ENCODE measurements at places on chromosomes 6 and 20.

- DNase-seq: no peak
These were observed 45.1 kb upstream of the B4GALT5 start for GRCh38 chr20:49758781-49759180.

- DNase-seq: no peak
These were observed 106.6 kb downstream of the TRIM27 start for GRCh38 chr6:28816909-28817807.

GRCh38 chr20:4161401-4162251 lies 146.3 kb upstream of the RNF24 start:
- no peak for DNase-seq

DNA sequence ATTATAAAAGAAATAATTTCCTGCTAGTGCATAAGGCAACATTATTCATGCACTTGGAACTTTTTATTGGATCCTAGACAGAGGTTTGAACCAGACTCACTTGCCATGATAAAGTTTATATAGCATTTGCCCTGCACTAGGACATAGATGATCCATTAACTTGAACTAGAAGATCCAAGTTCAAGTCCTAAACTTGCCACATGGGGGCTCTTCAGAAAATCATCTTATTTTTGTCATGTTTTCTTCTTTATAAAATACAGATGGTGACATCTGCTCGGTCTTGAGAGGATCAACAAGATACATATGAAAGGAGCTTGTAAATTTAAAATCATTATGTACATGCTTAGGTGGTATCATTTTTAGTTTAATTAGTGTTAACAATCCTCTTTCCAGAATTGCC lies 94.5 kb downstream of the SIM1 start:
- DNase-seq: no peak

- no peak for DNase-seq
These were observed 150.8 kb downstream of the OR2B2 start for GRCh38 chr6:27761391-27761790.

GRCh38 chr6:21739838-21740237 lies 146.3 kb downstream of the SOX4 start:
- DNase-seq: no peak

DNA sequence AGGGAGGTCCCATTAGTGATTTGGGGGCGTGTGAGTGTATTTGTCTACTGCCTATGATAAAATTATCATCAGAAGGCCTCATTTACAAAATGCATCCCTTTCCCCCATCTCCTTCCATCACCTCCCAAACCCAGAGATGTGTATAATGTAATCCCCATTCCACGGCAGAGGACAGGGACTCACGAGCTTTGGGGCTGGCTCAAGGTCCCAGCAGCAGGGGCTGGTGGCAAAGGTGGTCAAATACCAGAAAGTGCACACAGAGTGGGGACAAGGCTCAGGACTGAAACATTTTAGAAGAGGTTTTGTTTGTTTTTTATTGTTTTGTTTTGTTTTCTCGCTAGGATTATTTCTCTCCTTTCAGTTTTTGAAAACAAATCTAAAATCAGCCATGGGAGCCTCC lies 68.5 kb upstream of the TOP1 start:
- no peak for DNase-seq

DNA sequence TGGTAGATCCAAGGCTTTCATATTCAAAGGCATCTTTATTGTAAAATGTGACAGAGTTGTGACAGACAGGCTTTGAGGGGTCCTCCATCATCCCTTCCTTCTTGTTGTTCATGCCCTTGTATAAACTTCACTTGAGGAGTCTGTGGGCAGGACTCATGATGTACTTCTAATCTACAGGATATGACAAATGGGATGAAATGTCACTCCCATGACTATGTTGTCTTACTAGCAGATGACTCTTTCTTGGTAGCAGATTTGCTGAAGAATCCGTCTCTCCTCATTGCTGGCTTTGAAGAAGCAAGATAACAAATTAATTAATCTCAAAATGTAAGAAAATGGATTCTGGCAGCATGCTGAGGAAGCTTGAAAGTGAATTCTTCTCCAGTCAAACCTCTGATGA lies 566.1 kb downstream of the TFAP2B start:
- DNase-seq: no peak

DNA sequence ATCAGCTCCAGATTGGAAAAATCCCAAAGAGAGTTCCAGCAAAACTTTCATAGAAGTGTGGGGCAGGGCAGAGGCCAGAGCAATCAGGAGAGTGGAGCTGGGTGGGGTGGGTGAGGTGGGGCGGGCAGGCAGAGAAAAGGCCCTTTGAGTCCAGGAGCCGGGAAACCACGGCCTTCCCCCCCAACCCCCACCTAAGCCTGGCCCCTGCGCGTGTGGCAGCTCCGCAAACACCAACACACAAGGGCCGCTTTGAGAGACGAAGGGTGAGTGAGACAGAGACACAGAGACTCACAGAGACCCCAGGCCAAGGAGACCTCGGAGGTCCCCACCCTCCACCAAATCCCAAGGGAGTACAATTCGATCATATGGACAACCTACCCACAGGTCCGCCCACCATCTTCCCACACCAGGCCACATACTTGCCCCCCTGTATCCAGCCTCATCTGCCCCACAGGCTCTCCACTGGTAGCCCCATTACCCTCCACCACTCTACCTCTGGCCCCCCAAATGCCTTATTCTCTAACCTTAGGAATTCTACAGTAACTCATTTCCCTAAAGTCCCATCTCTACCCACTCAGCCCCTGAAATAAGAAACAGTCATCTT lies 1.7 kb downstream of the COL11A2 start:
- DNase-seq: no peak

- DNase-seq: no peak
These were observed 304.5 kb downstream of the PRL start for GRCh38 chr6:21992178-21992967.

- no peak for DNase-seq
These were observed 161.8 kb upstream of the RIMS1 start for GRCh38 chr6:71724456-71725125.

DNA sequence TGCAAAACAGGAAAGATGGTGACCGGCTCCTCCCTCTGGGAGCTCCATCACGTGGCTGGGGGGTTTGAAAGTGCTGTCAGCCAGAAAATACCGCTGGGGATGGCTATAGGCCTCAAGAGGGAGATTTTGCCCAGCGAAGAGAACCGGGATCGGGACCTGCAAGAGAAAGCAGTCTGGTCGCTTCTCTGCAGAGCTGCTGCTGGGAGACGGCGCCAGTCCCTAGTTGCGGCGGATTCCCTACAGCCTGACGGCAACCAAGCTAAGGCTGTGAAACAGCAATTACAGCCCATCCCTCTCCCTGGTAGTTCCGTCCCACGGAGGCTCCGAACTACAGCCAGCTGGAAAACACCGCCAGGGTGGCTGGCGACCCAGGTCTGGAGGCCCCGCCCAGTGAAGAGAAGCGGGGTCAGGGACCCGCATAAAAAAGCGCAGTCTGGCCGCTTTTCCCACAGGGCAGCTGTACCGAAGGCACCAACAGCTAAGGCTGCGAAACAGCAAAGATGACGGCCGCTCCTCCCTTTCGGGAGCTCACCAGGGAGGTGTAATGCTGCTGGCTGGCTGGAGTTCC lies 238.1 kb upstream of the IRAK1BP1 start:
- DNase-seq: no peak

DNA sequence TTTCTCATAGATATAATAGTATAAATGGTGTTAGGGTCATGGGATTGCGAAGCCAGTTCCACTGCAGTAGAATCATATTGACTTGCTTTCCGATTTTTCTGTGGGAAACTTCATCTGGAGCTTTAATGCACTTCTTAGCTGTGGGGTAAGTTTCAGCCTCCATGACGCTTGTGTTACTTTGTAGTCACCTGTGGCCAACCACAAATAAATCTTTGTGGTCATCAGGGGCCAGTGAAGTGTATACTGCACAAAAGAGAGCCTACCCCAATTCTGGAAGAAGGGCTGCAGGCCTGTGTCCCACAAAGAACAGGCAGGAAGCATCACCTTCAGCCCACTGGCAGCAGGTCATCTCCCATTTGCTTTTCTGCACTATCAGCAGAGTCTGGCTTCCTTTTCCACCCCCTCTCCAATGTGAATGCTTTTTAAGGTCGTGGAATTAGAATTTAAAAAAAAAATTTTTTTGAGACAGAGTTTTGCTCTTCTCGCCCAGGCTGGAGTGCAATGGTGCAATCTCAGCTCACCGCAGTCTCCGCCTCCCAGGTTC lies 32.0 kb downstream of the MTHFD1L start:
- DNase-seq: no peak

DNA sequence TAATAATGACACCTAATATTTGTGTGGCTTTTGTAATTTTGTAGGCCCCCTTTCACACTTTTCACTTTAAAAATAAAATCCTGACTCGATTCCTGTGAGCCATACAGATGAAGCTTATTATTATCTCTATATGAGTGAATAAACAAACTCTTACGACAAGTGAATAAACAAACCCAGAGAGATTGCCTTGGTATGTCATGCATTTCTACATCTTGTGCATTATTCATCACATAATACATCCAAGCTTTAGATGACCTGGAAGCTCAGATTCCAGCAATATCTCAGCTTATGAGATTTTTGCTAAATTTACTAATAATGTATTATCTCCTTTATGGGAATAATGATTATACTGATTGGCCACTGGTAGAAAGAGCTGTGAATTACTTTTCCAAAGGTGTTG lies 248.2 kb downstream of the TBX18 start:
- no peak for DNase-seq

GRCh38 chr20:43953919-43954592 lies 39.4 kb downstream of the TOX2 start:
- no peak for DNase-seq

GRCh38 chr6:71908162-71908765 lies 21.9 kb downstream of the RIMS1 start:
- DNase-seq: no peak

DNA sequence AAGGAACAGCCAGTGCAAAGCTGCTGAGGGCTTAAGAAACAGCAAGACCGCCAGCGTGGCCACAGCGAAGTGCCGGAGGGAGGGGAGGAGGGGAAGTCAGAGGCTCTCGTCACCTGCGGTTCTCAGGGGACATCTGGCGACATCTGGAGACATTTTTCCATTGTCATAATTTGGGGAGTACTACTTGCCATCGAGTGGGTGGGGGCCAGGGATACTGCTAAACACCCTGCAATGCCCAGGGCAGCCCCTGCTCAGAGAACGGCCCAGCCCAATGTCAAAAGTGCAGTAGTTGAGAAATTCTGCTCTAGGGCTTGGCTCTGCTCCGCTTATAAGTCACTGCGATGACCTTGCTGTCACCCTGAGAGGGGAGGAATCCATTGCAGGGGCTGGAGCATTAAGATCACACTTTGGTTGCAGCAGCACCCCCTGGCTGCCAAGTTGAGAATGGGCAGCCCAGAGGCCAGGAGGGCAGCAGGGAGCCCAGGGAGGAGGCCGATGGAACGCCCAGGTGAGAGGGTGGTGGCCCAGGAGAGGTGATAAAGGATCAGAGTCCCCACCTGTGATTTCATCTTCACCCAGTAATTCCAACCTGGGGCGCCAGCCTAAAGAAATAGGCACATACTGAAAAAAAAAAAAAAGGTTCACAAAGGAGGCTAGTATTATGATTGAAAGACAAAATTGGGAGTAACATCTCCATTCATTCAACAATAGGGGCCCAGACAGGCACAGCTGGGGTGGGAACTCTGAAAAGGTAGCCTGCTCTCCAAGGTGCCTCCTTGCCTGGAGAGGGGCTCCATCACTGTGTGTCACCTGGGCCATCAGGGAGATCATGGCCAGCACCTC lies 218.2 kb downstream of the BMP7 start:
- no peak for DNase-seq

- DNase-seq: no peak
These were observed 21.1 kb downstream of the AHCY start for GRCh38 chr20:34282041-34282440.

DNA sequence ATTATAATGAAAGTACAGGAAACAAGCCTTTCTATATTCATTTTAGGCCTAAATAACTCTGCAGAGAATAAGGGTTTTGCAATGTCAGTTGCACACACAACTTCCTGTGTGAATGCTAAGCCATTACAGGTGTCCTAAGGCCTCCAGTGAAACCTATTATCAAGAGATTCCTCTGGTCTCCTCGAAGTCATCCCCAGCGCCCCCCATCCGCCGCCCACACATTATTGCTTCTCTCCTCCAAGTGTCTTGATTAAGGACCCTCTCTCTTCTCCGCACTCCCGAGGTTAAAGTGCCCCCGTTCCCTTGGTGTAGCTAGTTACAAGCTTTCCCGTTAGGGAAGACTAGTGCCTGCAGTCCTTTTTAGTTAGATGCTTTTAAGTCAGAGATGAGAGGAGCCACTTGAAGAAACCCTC lies 1.3 kb downstream of the HIVEP2 start:
- DNase-seq: peak; percentile 75

DNA sequence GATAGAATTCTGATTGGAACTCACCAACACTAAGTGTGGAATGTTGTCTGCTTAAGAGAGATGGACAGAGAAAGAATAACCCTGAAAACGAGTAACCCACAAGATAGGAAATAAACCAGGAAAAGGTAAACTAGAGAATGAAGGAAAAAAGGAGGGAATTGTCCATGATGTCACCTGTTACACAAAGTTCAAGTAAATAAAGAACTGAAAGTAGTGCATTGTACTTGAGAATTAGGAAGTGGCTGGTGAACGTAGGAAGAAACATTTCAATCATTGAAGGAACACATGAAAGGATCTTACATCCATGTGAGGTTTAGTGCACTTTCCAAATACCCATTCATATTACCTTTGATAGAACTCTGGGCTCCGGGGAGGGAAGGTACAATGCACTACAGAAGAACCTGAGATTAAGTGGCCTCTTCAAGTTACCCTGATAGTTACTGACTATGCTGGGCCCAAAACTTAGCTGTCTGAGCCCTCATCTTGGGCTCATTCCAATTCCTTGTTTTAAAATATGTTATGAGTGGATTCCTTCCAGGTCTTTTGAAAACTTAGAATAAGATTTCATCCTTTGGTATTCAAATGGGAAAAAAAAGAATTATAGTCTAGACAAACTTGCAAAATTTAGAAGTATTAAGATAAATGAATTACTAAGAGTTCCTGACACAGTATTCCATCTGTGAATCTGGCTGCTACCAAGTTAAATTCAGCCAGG lies 1.1 kb upstream of the STX7 start:
- DNase-seq: no peak

DNA sequence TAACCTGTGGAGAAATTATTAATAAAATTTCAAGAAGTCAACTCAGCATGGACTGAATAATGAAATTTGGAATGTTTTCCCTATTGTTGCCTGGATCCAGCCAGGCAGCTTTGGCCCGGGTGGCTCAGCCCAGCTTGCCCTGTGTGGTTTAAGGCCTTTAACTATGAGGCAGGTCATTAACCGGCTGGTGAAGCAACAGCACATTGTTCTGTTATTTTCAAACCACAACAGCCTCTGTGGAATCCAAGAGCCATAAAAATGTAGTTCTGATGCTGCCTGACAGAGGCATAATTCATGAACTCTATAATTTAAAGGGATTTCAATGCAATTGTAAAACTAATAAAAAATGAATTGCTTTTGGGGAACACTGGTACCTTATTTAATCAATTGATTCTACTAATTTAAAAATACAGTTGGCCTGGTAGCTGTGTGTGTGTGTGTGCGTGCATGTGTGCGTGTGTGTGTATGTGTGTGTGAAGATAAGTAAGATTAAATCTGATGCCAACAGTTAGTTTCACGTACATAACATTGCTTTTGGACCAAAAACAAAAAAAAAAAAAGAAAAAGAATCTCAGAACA lies 117.7 kb downstream of the RPS12 start:
- no peak for DNase-seq

All from CD4-positive, alpha-beta T cell treated with Interleukin-4 for 1 hour (primary cell).